ENCODE measurements at places on chromosomes 7 and 10.

- no peak for DNase-seq
Observed at GRCh38 chr7:82745117-82745516, 301.5 kb upstream of the CACNA2D1 start.

DNA sequence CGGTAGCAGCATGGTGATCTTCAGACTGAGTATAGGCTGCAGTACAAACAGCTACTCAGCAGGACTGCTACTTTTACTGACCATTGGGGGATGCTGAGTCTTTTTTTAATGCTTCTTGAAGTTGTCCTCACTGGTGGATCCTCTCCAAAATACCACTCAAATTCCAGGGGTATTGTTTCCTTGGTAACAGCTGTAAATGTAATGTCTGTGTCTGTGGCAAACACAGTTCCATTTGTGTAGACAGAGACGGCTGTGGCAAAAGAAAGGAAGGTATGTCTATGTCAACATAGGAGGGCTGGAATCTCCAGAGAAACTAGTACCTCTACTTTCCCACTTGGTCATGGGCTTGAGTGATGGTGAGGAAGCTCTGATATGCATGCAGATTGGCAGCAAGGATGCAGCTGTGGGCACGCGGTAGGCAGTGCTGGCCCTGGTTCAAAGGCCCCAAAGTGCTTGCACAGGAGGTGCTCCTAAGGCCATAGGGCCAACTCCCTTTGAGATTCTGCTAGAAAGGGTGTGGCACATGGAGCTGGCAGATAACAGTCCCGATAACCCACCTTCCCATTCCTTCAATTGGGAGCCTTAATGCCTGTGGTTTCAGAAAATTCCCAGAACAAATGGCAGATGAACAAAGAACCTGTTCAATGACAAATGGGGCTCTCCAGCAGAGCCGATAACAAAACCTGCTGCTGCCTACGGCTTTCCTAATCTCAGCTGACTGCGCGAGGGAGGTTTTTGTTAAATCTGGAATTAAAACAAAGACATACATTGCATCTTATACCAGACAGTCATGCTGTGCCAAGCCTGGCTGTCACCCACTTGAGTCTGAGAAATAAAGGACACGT, 43.0 kb downstream of the PKD1L1 start:
- DNase-seq = no peak

GRCh38 chr10:73495884-73496674, at the start of gene PPP3CB:
Gene PPP3CB (minus strand): TSS chr10:73496024. CDS start chr10:73495889, 135 bp downstream.
- peak; percentile 72 for DNase-seq

DNA sequence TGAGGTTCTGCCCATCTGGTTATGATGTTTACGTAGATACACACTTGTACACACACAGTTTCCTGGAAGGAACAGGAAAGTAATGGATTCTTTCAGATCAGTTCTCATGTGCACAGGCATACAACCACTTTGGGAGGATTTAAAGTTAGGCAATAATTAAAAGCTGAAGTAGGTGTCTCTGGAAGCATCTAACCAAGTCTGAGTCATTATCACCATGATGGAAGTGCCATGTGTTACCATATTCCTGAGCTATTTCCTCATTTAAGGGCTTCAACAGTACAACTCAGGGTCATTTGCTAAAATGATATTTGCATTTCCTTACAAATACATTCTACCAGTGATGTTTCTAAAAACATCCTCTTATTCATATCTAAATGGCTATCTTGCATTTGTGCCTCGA, 41.4 kb upstream of the BET1 start:
- DNase-seq = no peak

DNA sequence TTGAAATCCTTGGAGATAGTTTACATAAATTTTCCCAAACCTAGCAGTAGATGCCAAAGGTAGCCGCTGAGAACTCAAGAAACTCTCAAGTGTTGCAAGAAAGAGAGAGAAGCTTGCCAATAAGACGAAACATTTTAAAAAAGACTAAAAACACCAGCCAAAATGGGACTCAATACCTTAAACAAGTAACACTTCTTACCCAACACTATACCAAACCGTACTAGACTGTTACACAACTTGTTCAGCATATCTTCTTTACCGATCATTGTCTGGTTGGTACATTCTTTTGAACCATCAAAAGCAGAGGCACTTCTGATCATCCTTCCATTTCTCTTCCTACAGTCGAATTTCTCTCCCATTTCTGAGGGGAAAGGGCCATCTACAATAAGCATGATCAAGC, 4.8 kb upstream of the PTPN12 start:
- peak; percentile 26 for DNase-seq

DNA sequence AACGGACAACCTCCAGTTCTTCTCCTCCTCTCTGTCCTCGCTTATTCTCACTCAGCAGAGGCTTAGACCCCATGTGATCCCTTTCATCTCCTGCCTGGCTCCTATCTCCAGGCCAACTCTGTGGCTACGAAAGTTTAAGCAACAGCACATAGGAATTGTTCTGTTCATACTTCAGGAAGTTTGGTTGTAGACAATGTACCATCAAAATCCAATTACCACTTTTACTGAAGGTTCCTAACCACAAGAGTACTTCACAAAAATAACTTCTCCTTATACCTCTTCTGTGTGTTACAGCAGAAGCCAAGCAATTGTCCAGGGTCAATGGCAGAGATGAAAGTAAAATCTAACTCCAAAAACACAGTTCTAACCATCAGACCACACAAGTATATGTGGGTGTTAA, 80.0 kb downstream of the SLC25A13 start:
- no peak for DNase-seq

GRCh38 chr10:24866604-24867583, 85.5 kb downstream of the PRTFDC1 start:
- DNase-seq = no peak

DNA sequence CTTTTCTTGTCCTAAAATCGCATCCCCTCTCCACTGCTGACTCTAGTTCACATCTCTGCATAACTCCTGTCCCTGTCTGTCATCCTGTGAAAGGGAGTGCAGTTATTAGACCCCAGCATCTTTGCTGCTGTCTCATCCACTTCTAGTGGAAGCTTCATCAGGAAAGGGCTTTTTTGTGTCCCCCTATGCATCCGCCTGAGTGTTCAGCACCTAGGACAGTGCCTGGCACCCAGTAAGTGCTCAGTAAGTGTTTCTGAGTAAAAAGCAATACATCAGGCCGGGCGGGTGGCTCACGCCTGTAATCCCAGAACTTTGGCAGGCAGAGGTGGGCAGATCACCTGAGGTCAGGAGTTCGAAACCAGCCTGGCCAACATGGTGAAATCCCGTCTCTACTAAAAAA, 211.8 kb upstream of the FOXK1 start:
- no peak for DNase-seq

- peak; percentile 80 for DNase-seq
Observed at GRCh38 chr10:73991884-73992245, 6.1 kb upstream of the VCL start.

- no peak for DNase-seq
Observed at GRCh38 chr7:30799206-30799975, 28.2 kb downstream of the MINDY4 start.

DNA sequence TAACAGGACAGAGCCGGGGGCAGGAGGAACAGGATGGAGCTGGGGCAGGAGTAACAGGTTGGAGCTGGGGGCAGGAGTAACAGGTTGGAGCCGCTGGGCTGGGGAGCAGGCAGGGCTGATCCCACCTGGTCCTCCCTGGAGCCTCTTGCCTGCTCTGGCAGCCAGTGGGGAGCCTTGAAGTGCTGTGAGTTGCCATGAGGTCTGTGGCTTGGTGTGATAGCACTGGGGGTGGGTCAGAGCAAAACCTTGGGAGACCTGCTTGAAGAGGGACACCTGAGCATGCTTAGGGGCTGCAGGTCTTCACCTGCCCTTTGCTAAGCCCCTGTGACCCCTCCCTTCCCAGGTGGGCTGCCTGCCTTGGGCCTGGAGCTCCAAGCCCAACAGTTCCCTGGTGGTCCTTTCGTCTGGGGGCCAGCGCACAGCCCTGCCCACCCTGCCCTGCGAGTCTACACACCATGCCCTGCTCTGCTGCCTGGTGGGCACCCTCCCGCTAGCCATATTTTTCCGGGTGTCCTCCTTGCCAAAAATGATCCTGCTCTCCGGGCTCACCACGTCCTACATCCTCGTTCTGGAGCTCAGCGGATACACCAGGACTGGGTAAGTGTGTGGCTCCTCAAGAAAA, 111.6 kb downstream of the ADCY1 start:
- no peak for DNase-seq

- no peak for DNase-seq
Observed at GRCh38 chr10:14665304-14665703, 109.4 kb downstream of the FAM107B start.

- no peak for DNase-seq
Observed at GRCh38 chr7:71972534-71972933, 439.6 kb downstream of the CALN1 start.

GRCh38 chr7:47534322-47535034, 47.4 kb downstream of the TNS3 start:
- no peak for DNase-seq

DNA sequence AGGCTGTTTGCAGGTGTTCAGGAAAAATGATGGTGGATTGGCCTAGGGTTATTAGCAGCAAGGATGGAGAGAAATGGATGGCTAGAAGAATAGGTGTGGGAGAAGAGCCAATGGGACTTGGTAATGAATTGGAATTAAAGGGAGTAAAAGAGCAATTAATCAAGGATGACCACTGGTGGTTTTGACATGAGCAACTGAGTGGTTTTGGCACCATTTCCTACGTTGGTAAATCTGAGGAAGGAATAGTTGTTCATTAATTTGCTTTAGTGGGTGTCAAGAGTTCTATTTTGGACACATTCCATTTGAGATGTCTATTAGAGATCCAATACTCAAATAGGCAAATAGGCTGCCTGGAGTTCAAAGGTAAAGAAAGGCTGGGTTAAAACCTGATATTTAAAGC, 38.2 kb upstream of the NRBF2 start:
- no peak for DNase-seq

GRCh38 chr10:29611781-29612381, 22.9 kb downstream of the SVIL start:
- DNase-seq = no peak

DNA sequence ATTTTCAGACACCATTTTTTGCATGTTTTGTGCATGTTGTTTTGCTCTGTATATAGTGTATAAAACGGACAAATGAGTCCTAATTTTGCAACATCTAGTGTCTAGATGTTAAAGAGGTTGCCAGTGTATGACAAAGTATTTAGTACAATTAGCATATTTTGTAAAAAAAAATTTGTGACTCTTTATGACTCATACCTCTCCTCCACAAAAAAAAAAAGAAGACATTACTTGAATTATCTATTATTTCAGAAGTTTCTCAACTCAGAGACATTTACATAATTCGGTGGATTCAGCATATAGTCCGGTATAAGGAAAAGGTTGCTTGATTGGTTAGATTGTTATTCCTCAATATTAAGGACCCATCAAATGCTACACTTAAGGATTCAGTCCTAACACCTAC, 26.0 kb downstream of the NUP42 start:
- no peak for DNase-seq

DNA sequence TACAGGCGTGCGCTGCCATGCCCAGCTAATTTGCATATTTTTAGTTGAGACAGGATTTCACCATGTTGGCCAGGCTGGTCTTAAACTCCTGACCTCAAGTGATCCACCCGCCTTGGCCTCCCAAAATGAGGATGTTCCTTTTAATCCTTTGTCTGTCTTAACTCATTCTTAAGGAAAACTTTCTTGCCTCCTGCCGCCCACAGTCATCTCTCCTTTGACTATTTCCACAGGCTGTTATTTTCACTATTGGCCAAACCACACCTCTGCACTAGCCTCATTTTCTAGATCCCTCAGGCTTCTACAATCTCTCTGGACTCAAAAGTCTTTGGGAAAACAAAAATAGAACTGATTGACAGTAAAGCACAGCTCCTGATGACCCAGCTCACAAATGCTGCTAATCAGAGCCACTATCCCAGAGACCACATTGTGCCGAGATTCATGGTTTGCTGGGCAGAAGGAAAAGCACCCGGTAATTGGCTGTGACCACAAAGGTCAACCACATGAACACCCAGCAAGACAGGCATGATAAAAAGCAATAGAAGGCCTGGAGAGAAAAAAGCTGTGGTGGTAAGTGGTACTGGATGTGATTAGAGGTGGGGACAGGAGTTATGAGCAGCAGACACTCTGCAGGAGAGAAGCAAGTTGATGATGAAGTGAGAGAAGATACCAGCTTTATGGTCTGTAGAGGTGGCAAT, 44.1 kb upstream of the ZNRF2 start:
- no peak for DNase-seq

DNA sequence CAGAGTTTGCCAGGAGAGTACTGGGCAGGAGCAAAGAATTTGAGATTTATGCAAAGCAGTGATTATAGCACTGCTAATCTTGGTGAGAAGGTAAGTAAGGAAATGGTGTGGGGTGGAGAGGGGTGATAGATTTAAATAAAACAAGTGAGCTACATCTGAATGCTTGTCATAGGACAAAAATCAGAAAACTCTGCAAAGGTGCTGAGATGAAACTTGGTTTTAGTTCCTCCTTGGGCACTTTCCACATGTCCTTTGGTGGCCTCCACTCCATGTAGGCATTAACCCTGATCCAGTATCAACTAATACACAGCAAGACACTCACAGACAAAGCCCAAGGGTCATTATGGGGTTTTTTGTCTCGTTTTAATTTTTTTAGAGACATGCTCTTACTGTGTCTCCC, 25.7 kb upstream of the FAM107B start:
- no peak for DNase-seq

DNA sequence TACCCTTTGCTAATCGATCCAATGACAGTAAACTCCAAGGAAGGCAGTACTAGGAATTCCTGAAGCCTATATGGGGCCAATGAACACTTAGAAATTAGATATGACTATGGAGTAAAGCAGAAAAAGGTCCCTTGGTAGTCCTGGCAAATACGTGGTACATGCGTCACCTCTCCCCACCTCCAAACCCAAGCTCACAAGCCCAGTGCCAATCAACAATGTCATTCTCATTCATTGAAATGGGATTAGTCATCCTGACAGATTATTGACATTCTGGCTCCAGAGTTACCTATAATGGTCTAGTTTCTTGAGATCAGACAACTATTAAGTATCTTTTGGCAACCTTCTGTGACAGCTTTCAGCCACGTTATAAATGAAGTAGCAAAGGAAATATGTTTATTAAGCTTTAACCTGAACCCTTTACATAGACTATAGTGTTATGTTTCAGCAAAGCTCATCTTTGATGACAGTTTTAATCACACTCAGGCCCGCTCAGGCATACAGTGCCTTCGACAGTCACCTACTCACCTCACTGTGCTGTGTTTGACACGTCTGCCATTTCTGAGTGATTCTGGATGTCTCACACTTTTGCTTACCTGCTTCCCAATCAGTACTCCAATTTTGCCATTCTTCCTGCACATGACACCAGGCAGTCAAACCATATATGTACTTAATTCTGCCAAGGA, 69.6 kb upstream of the ADO start:
- no peak for DNase-seq

Measured in GF-D8 (cell line).